ENCODE measurements at places on chromosomes 2 and 18.

DNA sequence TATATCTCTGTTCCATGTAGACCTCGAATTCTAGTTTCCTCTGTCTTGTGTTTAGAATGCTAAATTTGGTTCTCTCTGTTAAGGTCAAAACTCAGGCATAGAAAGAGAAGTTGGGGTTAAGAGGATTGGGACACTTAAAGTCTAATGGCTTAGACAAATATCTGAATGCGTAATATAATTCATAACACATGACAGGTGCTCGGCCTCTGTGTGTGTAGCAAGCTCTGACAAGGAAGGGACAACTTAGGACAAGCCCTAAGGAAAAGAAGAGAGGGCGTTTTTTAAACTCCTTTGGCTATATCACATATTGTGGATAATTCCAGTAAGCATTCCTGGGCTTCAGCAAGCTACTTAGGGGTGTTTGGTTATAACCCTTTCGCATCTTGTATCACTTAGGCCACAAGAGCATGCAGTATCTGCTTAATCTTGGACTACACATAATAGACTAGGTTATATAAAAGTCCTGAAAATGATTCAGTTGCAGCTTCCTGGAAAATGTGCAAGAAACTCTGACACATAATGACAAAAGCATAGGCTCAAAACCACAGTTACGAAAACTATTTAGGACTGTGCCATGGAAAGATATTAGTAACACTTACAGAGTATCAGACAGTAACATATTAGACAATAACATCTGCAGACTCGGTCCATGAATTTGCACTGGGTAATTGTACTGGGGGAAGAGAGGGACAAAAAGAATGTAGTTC is 16.1 kb upstream of the CREB1 start:
- no peak for DNase-seq

GRCh38 chr18:24656551-24657443 is 196.4 kb downstream of the HRH4 start:
- no peak for DNase-seq

- no peak for DNase-seq
Measured at GRCh38 chr2:110166266-110166665, 38.5 kb downstream of the NPHP1 start.

DNA sequence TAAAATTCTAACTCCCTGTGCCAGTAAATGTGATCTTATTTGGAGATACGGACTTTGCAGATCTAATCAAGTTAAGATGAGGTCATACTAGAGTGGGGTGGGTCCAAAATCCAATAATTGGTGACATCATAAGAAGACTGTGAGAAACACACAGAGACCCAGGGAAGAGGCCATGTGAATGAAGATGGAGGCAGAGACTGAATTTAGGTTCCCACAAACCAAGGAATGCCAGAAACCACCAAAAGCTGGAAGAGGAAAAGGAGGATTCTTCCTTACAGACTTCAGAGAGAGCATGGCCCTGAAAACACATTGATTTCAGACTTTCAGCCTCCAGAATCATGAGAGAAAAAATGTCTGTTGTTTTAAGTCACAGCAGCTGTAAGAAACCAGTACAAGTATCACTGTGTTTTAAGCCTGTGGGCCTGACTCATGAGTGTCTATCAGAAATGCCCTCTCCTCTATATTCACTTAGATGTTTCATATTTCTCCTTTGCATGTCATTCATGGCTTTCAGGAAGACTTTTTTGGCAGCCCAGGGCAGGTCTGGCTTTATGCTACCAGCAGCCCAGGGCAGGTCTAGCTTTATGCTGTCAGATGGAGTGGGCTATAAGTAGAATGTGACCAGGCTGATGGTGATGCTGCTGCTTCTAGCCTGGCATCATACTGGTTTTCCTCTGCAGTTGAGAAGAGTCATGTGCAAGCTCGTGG is 100.0 kb downstream of the SPOPL start:
- DNase-seq, result no peak

DNA sequence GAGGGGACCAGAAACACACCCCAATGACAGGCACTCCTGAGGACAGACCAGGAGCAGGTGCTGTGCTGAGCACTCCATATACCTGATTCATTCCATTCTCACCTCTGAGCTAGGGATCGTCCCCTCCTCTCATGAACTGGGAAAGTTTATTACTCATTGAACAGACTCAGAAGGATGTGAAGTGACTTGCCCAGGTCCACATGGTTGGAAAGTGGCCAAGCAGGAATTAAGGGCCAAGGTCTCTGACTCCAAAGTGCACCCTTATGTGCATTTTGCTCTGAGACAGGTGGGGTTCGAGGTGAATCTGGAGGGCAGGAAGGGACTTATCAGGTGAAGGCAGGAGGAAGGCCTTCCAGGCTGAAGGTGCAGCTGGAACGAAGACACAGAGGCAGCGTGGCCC is 25.1 kb upstream of the PLB1 start:
- DNase-seq, result no peak

- DNase-seq, result no peak
Measured at GRCh38 chr2:132652474-132652873, 17.5 kb downstream of the LYPD1 start.

DNA sequence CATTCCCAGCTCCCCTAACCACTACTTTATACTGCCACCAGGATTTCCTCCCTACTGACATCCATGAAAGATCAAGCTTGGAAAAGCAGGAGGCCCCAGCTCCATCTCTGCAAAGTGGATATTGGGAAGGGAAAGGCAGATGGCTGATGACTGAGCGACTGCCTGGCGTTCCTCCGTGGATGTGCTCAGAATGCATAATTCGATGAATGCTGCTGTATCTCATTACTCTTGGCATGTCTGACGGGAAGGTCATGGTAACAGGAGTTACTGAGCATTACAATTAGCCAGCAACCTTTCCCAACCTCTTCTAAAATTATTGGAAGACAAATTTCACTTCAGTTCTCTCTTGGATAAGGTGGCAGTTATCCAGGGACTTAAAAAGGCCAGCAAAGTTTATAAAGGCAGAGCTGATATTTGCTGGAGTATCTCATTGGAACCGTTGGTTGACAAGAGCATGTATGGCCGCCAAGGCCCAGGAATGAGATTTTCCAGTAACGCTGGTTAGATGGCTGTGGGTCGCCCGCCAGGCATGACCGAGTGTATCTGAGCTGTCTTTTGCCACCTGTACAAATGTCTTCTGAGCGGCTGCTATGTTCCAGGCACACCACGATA is 34.5 kb downstream of the KCNE4 start:
- no peak for DNase-seq
